ENCODE measurements at places on chromosomes 1 and 21.

GRCh38 chr1:201020721-201021629 is 2.5 kb downstream of the KIF21B start:
- peak; percentile 48 for DNase-seq

DNA sequence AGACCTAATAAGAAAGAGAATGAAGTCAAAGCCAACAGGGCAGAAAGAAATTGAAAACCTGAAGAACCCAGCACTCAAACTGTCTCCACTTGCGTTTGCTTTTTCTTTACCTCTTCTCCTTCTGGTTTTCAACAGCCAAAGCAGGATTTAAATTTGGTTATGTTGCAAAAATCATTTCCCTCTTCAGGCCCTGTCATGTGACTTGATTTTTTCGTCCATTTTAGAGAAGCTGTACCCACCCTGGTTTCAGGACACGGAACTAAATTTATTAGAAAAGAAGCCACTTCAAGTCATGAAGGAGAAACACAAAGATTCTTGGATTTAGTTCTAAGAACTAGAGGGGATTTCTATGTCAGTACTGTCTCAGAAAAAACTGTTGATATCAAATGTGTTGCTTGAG is 1.0 kb upstream of the SYNJ1 start:
- no peak for DNase-seq

GRCh38 chr1:212109728-212110127 is 74.2 kb downstream of the DTL start:
- no peak for DNase-seq

DNA sequence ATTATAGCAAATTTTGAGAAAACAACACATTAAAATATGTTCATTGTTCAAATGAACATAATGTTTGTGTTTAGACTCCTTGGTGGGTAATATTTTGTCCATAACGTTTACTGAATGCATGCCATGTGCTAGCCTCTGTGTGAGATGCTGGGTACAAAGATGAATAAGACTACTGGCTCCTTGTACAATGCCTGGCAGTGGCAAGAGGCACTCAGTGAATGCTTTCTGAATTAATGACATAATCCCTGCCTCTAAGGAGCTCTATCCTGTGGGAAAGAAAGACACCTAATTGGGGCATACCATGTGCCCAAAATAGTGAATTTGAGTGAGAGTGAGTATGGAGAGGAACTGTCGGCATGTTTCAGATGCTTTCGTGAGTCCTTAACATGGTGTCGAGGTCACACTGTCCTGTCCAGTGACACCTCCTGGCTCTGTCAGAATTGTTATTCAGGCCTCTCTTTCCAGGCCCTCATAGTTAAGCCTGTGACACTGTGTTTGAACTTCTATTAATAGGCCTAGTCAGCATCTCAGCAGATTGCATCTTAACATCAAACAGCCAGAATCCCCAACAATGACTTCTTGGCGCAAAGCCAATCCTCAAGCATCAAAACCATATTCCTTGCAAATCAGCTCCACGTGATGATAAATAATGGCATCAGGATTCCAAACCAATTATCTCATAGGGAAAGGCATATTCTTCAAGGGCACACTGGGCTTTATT is 32.8 kb upstream of the S1PR1 start:
- no peak for DNase-seq

DNA sequence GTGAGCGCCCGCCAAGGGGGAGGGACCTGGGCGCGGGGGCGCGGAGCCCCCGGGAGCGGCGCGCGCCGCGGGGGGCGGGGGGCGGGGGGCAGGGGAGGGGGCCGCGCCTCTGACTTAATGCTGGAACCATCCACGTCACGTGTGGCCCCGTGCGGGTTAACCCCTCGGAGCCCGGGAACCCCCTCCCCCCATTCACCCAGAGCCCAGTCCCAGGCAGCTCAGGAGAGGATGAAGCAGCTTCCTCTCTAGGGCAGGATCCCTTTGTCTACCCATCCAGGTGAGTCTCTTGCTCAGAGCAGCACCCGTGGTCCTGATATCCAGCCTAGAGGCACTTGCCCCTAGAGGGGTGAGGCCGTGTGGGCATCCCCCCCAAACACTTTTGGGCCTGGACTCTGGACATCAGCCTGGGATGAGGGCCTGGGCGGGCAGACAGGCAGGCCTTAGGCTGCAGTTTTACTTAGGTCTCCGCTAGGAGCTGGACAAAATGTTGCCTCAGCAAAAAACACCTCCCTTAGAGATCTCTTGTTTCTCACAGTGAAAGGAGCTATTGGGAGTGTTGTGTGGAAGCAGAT is at the start of gene ALX3:
TSS of gene ALX3 (minus strand) at position 2 of the 572 bp plus-strand sequence. CDS start 60 bp downstream, outside the sequence.
- no peak for DNase-seq

GRCh38 chr1:77514921-77515776 is 167.3 kb downstream of the ZZZ3 start:
- no peak for DNase-seq

GRCh38 chr1:229582011-229582694 is 23.6 kb upstream of the ABCB10 start:
- no peak for DNase-seq

DNA sequence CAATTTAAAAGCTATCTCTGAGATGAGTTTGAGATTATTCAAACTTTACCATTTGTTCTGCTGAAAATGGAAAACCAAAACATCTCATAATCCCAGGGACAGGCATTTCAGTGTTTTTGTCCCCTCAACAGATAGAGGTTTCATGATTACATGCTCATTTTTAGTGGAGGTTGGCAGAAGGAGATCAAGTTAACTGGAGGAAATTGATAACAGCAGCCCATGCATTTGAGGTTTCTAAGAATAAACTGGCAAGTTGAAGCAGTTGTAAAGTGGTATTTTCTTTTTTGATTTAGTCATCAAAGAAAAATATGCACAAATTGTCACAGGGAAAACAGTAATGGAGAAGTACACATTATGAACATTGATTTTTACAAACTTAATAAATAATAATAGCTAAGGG is 205.8 kb downstream of the PLA2G4A start:
- no peak for DNase-seq

DNA sequence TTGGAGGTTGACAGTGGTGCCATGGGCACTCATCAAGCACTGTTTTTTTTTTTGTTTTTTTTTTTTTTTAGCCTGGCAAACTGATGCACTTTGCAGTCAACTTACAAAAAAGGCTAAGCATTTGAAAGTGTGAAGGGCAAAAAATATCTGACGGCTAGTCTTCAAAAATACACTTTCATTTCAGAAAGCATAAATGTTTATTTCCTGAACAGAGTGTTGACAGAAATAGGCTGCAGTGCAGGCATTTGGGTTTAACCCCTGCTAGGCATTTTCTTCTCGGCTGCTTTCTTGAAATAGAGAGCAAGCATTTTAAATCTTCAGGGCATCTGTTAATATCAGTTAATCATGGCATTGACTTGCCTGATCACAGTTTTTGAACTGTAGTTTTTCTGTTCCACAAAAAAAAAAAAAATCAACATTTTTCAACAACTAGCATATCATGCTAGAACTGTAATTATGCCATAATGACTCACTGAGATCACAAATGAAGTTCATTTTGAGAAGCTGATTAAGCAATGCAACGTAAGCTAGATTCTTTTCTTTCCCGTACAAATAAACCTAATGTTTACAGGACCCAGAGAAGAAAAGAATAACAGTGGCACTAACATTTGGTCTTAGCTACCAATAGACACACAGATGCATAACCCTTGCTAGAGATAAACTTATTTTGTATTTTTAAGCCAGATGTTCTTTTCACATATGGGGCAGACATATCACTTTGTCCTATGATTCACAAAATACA is 100.4 kb upstream of the USH2A start:
- no peak for DNase-seq

DNA sequence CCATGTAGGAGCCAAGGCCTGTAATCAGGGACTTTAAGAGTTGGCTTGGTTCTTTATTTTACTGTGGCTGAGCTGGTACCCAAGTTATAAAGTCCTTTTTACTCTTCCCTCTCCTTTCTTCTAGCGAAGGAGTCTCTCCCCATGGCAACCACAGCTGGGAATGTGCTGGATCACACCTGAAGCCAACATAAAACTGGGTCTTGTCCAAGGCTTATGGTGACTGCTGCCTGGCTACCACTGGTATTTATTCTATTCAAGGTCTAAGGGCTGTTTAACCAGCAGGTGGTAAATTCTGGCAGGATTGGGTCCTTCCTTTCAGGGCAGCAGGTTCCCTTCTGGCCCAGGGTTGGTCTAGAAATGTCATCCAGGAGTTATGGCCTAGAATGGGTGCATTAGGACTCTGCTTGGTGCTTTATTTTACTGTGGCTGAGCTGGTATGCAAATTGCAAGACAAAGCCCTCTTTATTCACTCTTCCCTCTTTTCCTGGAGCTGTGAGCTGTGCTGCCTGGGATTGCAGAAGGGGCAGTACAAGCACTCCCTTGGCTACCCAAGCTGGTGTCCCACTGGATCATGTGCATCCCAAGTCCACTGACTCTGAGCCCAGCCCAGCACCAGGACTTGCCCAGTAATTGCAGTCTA is 26.6 kb downstream of the SLC22A15 start:
- DNase-seq, result no peak

DNA sequence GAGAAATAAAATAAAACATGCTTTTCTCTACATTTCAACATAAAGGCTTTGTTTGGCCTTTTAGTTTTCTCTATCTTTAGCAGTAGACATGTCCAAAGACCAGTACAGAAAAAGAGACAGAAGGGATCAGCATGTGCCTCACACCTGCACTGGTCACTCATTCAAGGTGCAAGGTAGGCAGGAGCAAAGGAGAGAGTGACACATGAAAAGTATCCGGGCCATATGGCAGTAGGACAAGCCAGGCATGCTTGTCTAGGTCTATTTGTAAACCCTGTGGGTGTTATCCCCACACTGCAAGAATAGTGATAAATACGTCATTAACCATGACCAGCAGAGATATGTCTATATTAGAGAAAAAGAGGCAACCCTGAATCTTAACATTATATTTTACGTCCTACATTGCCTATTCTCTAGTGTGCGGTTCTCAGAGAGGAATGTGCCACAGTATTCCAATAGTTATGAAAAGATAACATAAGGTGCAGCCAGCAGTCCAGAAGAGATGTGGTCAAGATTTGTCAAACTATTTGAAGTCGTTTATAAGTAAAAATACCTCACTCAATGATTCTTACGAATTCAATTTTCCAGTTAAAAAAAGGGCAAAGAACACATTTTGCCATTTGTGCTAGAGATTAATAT is 32.1 kb downstream of the PRRX1 start:
- no peak for DNase-seq

DNA sequence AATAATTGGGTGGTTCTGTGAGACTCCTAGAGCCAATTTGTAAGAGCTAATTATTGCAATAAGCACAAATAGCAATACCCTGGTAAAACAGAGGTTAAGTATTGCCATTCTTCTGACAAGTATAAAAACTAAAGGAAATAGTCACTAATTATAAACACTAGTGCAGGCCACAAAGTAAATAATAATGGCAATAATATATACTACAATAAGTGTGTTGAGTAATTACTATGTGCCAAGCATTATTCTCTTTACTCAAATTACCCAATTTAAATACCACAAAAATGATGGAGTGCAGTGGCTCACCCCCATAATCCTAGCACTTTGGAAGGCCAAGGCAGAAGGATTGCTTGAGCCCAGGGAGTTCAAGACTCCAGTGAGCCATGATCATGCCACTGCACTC is 15.3 kb downstream of the ZMYM6 start:
- DNase-seq, result no peak

DNA sequence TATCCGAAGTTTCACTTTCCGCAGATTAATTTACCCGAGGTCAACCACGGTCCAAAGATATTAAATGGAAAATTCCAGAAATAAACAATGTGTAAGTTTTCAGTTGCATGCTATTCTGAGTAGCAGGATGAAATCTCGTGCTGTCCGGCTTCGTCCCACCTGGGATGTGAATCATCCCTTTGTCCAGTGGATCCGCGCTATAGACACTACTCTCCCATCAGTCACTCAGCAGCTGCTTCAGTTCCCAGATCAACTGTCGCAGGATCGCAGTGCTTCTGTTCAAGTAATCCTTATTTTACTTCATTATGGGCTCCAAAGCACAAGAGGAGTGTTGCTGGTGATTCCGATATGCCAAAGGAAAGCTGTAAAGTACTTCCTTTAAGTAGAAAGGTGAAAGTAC is 8.3 kb upstream of the LRP8 start:
- no peak for DNase-seq

DNA sequence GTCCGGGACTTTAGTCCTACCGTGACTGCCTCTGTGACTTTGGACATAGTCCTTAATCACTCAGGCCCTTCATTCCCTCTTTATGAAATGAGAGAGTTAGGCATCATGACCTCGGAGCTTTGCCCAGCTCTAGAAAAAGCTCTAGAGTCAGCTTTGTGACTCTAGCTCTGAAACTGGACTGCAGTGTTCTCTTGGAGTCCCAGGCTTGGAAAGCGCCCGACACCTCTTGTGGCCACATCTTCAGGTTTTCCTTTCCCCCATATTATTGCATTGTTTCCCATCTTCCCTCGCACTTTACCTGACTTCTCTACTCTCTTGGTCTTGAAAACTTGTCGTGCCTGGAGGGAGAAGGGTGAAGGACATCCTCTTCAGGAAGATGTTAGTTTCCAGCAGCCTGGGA is 12.5 kb upstream of the AMIGO1 start:
- no peak for DNase-seq

- no peak for DNase-seq
Observed at GRCh38 chr1:37831809-37832208, 23.8 kb upstream of the YRDC start.

DNA sequence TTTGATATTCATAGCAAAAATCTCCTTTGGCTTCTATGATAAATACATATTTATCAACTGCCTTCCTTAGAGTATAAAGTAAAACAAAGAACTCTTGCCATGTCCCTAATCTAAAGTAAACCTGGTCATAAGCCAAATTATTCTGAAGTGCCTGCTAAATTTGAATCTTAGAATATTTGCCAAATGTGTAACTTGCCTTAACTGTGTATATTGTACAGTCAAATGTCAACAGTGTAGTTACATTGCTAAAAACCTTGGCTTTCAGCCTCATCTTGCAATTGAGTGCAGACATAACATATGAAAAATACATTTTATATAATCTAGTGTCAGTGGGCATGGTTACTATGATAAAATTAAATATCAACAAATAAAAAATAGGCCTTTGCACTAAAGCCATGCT is 583.4 kb upstream of the ADAMTS5 start:
- DNase-seq, result no peak
